Renal cortex interstitium (tissue), 15 donors: ENCODE measurements at places on chromosomes 2 and 18. TPM values are rescaled to one million over a fixed set of nuclear protein-coding genes. Genes with fewer than 3 reads are reported as not detected.

MAB21L4 gene
- polyA plus RNA-seq: 7.2 TPM

TUBB6 gene
- 45.1 TPM for polyA plus RNA-seq

STPG4 gene
- not detected for polyA plus RNA-seq

TTN gene
- 1.2 TPM for polyA plus RNA-seq

ARHGEF33 gene
- polyA plus RNA-seq: 3.4 TPM

RTP5 gene
- polyA plus RNA-seq: not detected

PID1 gene
- 7.3 TPM for polyA plus RNA-seq

TTC31 gene
- polyA plus RNA-seq: 35.3 TPM

LCT gene
- polyA plus RNA-seq: 0.05 TPM

DNA sequence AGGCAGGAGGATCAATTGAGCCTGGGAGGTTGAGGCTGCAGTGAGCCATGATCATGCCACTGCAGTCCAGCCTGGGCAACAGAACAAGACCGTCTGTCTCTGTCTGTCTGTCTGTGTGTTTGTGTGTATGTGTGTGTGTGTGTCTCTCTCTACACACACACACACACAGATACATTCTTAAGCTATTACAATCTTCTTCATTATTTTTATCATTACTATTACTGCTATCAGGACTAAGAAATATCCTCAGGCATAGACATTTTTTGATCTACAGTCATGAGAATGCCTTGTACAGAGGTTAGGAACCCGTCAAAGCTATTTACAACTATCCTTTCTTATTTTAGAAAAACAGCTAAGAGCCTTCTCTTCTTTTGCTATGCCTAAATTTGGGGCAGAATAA, 207.4 kb downstream of the NEDD4L start:
- no peak for DNase-seq

GRCh38 chr2:100321866-100322820, at the start of gene LONRF2:
Gene LONRF2 (minus strand): TSS chr2:100322501. CDS start chr2:100322093, 408 bp downstream.
- no peak for DNase-seq

- no peak for DNase-seq
Measured at GRCh38 chr2:237213315-237214022, 127.8 kb downstream of the COPS8 start.

GRCh38 chr2:112317303-112318158, 42.1 kb downstream of the ZC3H6 start:
- DNase-seq: no peak

DNA sequence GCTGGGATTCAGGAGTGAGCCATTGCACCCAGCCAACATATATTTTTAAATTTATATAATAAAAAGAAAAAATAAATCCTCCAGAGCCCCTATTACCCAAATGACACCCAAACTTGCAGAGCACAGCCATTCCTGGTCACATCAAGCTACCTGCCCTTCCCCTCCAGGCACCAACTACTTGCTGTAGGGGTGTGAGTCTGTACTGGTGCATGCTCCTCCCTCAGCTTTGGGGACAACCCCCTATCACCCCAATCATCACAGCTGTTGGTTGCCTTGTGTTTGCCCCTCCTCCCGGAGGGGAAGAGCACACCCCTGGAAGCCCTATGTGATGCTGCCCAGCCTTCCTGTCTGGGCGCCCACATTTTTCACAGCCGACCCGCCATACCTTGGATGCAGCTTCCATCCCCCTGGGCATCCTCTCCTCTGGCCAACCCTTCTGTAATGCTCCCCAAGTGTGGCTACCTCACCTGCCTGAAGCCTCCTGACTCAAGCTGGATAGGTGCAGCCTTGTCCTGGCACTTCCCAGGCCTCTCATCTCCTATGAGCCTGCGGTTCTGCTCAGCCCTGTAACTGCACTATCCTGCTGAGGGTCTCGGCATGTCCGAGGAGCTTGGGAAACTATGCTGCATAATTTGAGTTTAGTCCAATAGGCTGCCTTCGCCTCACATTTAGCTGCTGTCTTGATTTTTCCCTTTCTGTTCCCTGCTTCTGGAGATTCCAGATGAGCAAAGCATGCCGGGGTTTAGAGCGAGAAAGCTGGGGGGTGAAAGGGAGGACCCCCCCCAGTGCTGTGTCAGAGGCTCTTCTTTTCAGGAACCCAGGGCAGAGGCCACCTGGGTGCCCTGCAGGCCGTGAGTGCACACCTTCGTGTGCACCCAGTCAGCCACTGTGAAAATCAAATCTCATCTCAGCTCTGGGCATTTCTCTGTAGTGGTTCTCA, 27.2 kb downstream of the CHST10 start:
- no peak for DNase-seq

DNA sequence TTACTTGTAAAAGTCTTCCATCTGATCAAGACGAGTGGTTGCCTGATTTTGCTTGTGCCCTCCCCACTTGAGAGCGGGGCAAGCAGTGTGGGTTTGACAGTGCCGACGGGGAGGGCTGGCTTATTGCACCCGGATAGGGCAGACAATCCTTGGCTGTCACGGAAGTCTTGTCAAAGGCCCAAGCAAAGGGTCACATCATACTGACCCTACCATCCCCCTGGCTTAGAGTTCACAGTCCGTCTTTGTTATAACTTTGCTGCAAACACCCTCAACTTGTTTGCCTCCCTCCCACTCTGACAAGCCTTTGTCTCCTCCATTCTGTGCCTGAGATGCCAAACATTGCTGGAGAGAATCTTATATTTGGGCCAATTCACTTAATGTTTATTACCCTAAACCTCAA, 165.9 kb upstream of the MSH6 start:
- no peak for DNase-seq

GRCh38 chr2:217362710-217363109, 502.8 kb upstream of the TNP1 start:
- DNase-seq: no peak

DNA sequence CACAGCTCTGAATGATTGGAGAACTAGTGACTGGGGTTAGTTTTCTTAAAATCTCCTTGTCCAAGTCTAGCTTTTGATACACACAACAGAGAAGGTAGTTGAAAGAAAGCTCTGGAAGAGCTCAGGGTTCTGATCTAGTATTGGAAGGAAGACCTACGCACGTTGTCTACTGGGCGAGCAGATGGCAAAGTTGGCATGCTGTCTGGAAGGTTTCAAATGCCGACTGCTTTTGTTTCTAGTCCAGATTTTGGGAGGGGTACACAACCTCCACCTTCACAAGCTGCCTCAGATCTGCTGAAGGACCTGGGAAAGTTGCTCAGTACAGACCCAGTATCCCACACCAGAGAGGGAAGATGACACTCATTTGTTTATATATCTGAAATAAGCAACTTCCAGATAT, 507.3 kb downstream of the RNF144A start:
- DNase-seq: no peak

DNA sequence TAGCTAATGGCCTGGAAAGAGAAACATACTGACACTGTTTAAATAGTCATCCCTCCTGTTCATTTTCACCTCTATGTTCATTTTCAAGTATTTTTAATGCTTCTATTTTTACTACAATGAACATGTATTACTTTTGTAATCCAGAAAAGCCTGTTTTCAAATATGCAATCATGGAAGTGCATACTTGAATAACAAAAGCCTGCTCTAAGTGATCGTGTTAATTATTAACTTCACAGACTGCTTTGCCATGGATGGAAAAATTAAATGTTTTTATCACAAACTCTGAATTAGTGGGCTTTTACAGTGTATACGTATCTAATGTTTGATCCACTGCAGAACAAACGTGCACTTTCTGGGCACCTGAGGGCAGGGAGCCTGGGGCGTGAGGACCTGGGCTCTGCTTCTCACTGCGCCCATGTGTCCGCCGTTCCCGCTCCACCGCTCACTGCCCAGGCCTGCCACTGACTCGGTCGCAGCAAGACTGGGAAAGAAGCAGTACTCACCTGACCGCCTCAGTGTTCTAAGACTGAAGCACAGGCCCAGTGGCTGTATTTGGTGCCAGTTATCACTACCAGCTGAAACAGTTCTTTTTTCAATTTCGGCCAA, 80.6 kb downstream of the UXS1 start:
- no peak for DNase-seq

DNA sequence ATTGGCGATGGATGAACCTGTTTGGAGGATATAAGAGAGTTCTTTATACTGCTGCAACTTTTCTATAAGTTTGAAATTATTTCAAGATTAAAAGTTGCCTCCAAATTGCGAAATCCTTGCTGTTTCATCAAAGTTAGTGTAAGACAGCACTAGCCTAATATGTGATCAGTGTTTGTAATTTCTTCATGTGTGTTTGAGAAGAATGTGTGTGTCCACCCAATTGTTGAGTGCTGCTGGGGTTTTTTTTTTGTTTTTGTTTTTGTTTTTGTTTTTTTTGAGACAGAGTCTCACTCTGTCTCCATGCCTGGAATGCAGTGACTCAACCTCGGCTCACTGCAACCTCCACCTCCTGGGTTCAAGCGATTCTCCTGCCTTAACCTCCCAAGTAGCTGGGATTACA, 33.4 kb downstream of the CDK15 start:
- no peak for DNase-seq

GRCh38 chr2:2243666-2244065, 87.4 kb downstream of the MYT1L start:
- no peak for DNase-seq

DNA sequence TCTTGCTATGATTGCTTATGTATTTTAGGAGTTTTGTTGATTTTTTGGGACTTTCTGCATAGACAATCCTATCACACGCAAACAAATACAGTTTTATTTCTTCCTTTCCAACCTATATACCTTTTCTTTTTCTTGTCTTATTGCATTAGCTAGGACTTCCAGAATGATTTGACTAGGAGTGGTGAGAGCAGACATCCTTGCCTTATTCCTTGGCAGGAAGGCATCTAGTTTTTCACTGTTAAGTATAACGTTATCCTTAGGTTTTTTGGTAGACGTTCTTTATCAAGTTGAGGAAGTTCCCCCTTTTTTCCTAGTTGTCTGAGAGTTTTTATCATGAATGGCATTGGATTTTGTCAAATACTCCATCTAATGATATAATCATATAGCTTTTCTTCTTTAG, 25.8 kb downstream of the EHBP1 start:
- DNase-seq: no peak

DNA sequence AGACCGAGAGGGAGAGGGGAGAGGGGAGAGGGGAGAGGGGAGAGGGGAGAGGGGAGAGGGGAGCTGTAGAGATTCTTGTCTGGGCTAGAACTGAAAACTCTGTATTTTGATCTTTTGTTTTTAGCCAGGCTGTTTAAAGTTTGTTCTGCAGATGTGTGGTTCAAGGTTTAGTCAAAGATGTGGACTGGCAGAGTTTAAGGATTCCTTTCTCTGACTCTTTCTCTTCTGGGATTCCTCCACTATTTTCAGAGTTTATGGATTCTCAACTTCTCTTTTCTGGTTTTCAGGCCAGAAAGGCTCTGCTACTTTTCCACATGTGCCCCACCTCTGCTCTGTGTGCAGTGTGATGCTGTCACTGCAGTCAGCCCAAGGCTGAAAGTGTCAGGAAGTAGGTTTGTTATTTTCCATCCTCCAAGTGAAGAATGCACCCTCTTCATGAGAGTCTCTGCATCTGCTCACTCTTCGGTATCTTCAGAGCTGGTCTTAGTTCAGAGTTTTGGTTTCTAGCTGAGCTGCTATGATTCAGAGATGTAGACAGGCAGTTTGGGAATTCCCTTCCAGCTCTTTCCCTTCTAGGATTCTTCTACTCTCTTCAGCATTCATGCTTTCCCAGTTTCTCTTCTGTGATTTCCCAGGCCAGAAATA, 130.9 kb upstream of the SMAD7 start:
- DNase-seq: no peak

GRCh38 chr2:37976411-37976810, 51.3 kb downstream of the RMDN2 start:
- DNase-seq: no peak

GRCh38 chr18:30139631-30140287, 902.8 kb downstream of the DSC3 start:
- no peak for DNase-seq

DNA sequence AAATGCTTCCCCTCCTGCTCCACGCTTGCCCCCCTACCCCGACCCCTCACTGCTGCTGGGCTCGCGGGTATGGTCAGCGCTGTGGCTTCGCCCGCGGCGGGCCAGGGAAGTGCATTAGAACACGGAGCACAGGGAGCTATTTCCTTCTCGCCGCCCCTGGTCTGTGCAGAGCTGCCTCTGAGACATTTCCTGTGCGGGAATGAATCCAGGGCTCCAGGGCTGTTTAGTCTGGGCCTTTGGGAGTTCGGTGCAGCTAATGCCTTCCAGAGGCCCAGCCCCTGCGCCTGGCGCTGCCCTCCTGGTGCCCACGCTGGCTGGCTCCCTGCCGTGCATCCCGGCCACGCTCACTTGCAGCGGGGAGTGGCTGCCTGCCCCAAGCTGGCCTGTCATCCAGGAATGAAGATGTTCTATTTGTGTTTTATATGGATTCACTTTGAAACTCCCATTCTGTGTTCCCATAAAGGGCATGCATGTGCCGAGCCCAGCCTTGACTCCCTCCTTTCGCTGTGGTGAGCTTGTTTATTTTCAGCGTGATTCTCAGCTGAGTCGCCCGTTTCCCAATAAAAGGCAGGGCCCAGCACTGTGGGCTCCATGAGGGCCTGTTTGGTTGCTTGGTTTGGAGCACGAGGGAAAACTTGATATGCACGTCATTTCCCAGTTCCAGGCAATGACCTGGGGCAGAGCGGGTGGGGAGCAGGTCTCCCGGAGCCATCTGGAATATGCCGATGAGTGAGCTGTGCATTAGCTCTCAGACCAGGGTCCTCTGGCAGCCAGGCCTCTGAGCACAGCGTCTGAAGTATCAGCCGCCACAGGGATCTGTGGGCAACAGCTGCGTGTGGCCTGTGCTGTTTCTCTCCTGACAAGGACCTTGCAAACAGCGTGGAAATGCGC, 42.7 kb downstream of the SH3RF3 start:
- no peak for DNase-seq

GRCh38 chr18:70998490-70998889, 709.6 kb downstream of the SOCS6 start:
- DNase-seq: no peak

- DNase-seq: no peak
Measured at GRCh38 chr2:118013221-118013723, 598 bp downstream of the CCDC93 start.

GRCh38 chr2:70103531-70104061, 16.3 kb downstream of the PCBP1 start:
- no peak for DNase-seq

- no peak for DNase-seq
Measured at GRCh38 chr2:127134833-127135830, 28.2 kb upstream of the BIN1 start.

DNA sequence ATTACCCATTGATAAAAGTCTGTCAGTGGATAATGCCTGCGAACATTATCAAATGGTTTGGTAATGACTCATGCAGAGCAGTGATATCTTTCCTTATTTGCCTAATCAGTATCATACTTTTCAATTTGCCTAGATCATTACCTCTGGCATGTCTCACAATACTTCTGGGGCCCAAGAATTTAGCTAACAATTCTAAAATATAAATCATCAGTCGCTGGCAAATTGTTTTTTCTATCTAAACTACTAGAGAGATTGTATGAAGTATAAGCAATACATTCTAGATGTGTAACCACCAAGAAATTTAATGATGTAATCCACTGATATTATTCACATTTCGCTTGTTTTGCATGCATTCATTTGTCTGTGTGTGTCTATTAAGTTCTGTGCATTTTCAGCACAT, 191.2 kb upstream of the CDH19 start:
- no peak for DNase-seq

GRCh38 chr2:65969161-65969560, 465.8 kb upstream of the MEIS1 start:
- no peak for DNase-seq
